ENCODE measurements at places on chromosomes 1 and 21.

DNA sequence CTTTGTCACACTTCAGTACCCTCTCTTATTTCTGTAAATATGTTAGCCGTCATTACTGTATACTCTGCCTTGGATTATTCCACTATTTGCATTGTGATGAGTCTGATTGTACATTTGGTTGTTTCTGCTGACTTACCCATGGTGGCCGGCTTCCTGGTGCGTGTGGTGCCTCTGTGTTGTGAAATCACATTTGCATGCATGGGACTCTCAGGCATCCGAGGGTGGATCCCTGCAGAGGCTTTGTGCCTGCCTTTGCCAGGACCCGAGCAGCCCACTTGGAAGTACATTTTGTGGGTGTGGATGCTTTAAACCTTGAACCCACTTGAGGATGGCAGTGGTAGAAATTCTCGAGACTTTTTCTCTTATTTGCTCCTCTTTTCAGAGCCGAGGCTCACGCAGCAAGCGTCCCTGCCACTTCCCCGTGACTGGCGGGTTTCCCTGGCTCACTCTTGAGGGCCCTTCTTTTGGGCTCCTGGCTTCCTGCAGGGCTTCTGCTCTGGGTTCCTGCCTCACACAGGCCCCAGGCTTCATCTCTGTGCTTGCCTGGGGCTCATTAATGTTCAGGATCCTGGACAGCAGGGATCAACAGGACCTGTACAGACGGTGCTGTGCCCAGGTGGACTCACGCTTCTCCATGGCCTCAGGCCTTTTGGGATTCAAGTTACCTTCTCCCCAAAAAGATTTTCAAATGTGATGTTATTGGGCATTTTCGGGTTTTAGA, 36.6 kb downstream of the POFUT2 start:
- DNase-seq: no peak

- no peak for DNase-seq
These were observed 206.6 kb downstream of the DSCAM start for GRCh38 chr21:40640266-40640789.

- peak; percentile 53 for DNase-seq
These were observed 669 bp downstream of the XPR1 start for GRCh38 chr1:180632326-180633056.

GRCh38 chr1:164433141-164433817, 125.7 kb upstream of the PBX1 start:
- no peak for DNase-seq

- DNase-seq: no peak
These were observed 51.0 kb downstream of the AHDC1 start for GRCh38 chr1:27552911-27553420.

GRCh38 chr1:99496067-99496466, 149.8 kb upstream of the PALMD start:
- no peak for DNase-seq

All from mesothelial cell of epicardium (in vitro differentiated cells).